ENCODE measurements at places on chromosomes 6 and 20.

- no peak for DNase-seq
These were observed 10.9 kb upstream of the SLC22A7 start for GRCh38 chr6:43286980-43287716.

DNA sequence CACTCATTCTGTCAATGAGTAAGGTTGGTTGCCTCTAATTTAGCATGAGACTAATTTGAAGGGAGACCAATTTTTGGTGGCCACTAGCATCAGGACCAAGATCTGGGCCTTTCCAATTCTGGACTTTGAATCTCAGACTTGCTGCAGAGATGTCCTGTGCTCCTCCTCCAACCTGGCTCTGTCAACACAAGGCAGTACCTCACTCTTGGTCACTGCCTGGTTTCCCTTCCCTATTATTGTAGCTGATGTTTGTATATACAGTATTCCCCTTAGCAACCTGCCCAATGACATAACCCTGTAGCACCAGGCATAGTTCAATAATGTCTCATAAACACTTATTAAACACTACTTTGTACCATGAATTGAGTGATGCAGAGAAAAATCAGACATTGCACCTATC, 50.4 kb downstream of the UNC5CL start:
- no peak for DNase-seq

- DNase-seq: no peak
These were observed 32.1 kb downstream of the TOX2 start for GRCh38 chr20:43946659-43947315.

GRCh38 chr6:24571361-24571760, 74.6 kb downstream of the KIAA0319 start:
- DNase-seq: no peak

DNA sequence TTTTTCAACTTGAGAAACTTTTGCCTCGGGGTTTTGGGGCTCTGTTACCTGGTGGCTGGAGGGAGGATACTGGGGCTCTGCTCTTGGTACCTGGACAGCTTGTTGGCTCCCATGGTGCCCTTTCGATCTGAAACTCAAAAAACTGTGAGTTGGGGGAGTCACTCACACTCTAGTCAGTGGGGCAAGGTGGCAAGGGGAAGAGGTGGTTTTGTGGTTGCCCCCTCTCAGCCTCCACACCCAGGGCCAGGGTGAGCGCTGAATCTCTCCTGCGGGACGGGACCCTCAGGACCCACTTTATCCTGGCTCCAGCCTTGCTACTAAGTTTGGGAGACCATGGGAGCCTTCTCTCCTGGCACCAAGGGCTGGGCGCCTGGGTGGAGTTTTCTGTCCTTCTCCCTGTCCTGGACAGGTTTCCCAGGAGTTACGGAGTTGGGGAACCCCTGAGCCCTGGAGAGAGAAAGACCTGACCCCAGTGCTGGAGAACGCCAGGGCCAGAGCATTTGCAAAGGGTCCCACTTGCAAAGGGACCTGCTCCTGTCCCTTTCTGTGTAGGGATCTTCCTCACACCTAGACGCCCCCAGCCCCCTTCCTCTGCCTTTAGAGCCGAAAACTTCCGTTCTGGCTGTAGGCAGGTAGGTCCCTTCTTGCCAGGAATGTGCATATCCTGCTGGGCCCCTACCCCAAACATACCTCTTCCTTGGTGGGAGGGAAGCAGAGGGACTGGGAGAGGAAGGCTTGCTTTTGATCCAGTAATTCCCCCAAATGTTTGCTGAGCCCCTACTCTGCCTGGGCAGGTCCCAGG, 2.9 kb downstream of the FOXP4 start:
- no peak for DNase-seq

DNA sequence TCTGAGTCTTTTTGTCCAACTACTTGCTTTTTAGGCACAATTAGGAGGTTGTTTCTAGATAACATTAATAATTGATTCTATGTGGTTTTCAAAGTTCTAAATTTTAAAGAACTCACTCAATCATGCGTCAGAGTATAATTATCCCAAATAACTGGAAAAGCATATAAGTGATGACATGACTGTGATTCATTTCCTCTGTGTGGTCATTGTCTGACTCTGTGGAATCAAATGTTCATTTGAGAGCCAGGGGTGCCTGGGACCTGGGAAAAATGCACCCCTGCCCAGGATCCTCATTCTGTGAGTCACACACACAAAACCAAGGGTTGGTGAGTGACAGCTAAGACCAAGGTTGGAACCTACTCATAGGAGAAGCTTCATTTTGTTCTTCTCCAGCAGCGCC, 127.1 kb upstream of the MLIP start:
- no peak for DNase-seq

DNA sequence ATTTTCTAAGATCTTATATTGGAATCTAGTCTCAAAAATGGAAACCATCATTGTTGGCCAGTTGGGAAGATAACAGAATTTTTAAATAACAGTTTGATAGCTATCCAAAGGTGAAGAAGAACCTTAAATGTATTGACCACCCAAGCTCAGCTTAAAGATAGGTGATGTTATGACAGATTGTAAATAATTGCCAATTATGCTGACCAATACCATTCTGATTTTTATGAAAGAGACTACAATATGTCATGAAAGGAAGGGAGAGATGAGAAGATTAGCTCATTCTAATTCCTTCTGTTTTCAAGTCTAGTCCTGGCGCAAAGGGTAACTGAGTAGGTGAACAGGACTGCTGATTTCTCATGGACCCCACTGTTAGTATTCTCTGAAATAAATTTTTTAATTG, 5.7 kb upstream of the TAB2 start:
- DNase-seq: no peak

DNA sequence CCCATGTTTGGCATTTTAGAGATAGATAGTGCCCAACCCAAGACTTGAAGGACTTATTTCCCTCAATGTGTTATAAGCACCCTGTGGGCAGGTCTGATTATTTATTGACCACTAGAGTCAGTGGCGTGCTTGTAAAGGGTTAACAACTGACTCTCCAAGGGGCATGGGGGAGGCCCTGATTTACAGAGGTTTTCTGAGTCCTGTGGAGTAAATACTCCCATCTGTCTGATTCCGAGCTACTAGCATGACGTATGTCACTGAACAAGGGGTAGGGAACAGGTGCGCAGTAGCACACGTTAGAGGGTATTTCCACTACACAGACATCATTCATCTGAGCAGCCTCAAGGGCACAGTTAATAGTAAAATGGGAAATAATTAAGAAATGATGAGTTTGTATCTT, 17.4 kb upstream of the TRAM2 start:
- DNase-seq: no peak

DNA sequence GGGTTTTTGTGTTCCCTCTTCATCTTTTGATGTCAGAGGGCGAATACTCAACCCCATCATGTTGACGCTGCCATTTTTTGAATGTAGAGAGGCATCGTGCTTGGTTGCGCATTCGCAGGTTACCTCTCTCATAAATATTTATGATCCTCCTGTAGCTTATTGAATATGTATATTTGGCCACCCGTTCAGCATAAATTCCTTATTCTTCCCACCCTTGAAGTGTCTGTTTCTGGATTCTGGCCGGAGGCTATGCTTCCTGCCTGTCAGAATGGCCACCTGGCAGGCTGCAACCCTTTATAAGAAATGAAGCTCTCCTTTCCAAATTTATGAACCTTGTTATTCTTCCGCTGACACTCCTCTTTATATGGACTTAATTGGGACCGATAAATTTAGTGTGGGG, 40.9 kb downstream of the FAM50B start:
- no peak for DNase-seq

DNA sequence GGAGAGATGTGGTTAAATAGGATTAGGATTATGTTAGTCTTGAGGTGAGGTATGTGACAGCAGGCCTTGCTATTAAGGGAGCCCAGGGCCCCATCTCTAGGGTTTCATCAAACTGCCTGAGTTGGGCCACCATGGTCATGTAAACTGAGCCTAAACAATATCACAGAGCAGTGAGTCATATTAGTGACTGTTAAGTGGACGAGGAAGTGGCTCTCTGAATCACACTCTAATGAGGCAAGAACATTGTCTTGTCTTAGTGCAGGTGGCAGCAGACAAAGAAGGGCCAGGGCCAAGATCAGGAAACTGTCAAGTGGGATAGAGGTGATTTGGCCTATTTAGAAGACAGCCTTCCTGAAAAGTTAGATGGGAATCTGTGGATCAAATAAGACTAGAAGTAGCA, 23.1 kb downstream of the ENPP3 start:
- DNase-seq: peak; percentile 0

- DNase-seq: no peak
These were observed 23.3 kb upstream of the CDKN1A start for GRCh38 chr6:36655085-36655724.

GRCh38 chr6:120077489-120077888, 727.9 kb upstream of the MAN1A1 start:
- no peak for DNase-seq

DNA sequence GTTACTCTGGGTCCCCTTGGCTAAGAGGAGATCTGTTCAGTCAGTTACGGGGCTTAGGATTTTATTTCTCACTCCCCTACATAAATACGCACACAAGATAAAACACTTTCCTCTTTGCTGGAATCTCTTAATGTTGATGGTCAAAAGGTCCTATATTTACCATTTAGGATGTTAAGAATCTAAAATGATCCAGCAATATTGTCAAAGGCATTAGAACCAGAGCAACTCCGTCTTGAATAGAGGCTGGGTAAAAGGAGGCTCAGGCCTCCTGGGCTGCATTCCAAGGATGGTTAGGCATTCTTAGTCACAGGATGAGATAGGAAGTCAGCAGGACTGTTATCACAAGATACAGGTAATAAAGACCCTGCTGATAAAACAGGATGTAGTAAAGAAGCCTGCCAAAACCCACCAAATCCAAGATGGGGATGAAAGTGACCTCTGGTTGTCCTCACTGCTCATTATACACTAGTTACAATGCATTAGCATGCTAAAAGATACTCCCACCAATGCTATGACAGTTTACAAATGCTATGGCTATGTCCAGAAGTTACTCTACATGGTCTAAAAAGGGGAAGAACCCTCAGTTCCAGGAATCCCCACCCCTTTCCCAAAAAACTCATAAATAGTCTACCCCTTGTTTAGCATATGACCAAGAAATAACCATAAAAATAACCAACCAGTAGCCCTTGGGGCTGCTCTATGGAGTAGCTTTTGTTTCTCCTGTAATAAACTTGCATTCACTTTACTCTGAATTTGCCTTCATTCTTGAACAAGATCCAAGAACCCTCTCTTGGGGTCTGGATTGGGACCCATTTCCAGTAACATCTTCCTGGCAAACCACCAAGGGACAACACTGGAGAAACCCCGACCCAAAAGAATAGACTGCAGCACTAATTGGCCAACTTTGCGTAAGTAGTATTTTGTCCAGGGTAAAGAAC, 107.5 kb downstream of the DTNBP1 start:
- no peak for DNase-seq

- DNase-seq: no peak
These were observed 297.6 kb downstream of the CDH26 start for GRCh38 chr20:60255866-60256265.

DNA sequence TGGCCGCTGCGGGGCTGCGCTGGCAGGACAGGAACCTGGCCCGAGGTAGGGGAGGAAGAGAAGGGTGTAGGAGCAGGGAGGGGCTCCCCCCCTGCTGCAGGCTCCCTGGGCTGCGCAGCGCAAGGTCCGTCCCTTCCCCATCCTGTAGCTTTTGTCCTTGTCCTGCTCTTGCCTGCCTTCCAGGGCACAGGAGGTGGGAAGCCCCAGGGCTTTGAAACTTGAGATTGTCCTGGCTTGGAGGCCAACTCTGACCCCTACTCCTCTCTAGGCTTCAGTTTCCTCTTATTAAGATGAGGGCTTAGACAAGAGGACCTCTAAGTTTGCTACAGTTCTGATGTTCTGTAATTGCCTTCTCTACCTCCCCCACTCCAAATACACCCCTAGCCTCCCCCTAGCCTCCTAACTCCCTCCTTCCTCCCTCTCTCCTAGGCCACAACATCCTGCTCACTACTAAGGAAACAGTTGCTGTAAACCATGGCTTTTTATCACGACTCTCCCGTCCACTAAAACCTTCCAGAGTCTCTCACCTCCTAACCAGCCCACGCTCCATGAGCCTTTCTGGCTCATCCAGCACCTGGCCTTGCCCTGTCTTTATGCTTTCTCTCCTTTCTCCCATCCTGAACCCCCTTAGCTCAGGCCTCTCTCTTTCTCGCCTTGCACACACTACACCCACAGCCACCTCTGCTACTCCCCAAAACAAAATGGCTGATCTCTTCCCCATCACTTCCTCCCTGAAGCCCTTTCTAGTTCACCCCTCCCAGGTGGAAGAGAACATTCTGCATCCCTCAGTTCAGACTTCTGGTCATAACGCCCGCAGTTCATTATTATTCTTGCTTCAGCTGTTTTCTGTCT, 10.2 kb downstream of the UNC5CL start:
- no peak for DNase-seq

GRCh38 chr6:82227770-82228169, 19.8 kb downstream of the IBTK start:
- DNase-seq: no peak

- DNase-seq: no peak
These were observed 5.4 kb downstream of the PPDPF start for GRCh38 chr20:63525971-63526370.

DNA sequence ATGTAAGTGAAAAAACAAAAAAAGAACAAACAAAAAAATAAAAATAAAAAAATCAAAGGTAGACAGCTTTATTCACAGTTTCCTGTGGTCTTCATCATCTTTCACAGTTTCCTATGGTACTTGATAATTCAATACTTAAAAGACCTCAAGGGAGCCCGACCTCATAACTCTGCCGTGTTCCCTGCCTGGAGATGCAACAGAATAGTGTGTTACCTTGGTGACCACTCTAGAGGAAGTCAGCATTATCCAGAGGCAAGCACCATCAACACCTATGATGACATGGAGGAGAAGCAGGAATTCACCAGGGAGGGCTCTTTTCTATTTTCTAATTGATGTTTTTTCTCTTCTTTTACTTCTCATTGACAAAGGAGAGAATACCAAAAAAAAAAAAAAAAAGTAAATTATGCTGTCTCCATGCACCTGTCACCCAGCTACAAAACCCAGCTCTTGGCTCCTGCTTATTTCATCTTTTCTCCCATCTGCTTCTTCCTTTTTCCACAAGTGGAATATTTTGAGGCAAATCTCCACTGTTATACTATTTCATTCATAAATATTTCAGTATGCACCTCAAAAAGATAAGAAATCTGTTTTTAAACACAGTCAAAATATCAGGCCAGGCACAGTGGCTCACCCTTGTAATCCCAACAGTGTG, 95.8 kb upstream of the STXBP5 start:
- no peak for DNase-seq

DNA sequence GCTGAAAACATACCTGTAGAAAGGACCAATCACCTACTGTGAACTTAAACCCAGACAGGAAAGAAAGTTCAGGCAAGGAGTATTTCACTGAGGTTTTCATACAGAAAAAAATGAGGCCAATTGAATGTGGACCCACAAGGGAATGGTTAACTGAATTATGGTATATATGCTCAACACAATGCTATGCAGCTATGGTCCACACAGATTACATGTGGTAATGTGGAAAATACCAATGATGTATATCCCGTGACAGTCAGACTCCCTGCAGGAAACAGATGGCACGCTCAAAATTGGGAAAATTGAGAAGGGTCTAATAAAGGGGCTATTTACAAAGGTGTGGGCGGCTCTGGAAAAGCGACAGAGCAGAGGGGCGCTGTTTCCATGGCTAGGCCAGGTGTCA, 47.1 kb upstream of the PIM1 start:
- DNase-seq: no peak

- peak; percentile 2 for DNase-seq
These were observed 29.0 kb upstream of the EEF1E1 start for GRCh38 chr6:8131265-8131897.
